ENCODE measurements at places on chromosomes 4 and X.

DNA sequence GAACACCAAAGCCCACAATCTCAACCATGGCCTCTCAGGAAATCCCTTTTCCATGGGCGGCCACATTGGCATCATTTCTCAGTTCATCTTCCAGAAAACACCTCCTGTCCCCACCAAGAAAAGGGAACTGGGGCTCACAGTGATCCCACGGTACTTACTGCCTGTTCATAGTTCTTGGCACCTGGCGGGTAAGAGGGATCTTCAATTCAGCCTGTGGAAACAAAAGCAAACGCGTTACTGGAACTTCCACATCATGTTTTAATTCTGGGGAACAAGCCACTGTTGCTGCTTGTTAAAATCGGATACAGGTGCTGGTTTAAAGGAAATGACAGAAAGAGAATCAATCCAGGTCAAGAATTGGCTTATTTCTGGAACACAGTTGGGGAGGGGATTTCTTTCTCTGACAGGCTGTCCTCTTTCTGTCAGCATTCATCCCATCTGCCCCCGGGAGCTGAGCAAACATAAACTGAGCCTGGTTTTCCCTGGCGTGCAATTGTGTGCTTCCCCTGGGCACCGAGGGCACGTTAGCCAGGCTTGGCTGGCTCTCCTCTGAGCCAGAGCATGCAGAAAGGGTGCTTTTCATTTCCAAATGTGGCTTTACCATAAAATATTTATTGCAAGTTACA lies 16.8 kb downstream of the CLNK start:
- DNase-seq, result no peak

GRCh38 chr4:163447481-163447880 lies 26.1 kb downstream of the TKTL2 start:
- no peak for DNase-seq

DNA sequence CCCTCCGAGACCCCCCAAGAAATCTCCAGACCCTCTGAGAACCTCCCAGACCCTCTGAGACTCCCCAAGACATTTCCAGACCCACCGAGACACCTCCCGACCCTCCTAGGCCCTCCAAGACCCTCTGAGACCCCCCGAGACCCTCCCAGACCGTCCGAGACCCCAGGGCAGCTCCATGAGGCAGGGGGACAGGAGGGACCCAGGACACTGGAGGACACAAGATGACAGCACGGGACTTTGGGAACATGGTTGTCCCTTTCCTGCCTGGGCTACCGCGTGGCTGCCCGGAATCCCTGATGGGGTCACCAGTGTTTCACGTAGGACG lies 10.3 kb downstream of the CTBP1 start:
- no peak for DNase-seq

DNA sequence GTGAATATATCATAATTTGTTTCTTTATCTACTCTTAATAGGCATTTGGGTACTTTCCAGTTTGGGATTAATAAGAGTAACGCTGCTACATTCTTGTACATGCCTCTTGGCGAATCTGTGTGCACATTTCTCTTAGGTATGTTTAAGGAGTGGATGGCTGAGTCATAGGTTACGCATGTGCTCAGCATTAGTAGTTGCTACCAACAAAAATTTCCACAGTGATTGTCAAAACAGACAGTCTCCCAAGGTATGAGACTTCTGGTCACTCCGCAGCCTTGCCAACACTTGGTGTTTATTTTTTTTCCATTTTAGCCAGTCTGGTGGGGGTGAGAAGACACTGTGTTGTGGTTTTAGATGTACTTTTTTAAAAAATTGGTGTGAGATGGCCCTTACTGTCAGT lies 44.6 kb downstream of the FGFBP1 start:
- no peak for DNase-seq

GRCh38 chr4:118774989-118775388 lies 60.9 kb downstream of the SEC24D start:
- no peak for DNase-seq

All from Kasumi-1 (cell line).